ENCODE measurements at places on chromosomes 12 and 14.

GRCh38 chr12:117521346-117521745 is 159.9 kb upstream of the NOS1 start:
- DNase-seq: no peak

DNA sequence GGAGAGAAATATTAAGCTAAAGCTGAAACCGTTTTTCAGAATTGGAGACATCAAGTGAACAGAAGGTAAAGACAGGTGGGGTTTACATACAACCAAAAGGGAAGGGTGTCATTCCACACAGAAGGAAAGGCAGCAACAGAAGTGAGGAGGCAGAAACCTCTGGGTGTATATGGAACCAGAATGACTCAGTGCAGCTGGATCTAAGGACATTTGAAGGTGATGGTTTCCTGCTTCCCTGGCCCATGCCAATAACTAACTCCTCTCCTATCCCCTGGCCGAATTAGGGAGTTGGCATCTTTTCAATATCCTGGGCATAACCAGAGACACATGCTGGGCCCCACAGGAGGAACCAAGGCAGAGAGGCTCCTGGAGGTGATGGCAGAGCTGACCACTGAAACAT is 8.4 kb downstream of the NCKAP5L start:
- no peak for DNase-seq

DNA sequence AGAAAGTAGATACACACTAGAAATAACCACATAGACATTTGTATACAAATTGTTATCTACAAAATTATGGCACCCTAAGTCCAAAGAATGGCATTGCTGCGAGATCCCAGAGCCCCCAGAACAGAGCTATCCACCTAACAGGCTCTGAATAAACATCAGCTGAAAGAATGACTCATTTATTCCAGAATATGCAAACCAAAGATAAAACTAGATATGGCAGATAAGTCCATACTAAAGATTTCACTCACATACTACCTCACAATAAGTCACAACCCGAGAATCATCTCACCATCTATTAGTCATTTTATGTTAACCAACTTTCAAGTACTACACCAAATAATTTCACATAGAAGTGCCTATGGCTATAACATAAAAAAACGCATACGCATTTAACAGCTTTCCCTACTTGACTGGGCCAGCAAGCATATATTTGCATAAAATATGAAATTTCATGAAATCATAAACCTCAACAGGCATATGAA is 5.6 kb downstream of the CNIH1 start:
- no peak for DNase-seq

GRCh38 chr12:95740751-95741150 is 49.8 kb downstream of the NTN4 start:
- DNase-seq: no peak

All from nucleus accumbens (tissue), 56 donors.